ENCODE measurements at places on chromosomes 1 and 21. TPM values are rescaled to one million over a fixed set of nuclear protein-coding genes. Genes with fewer than 3 reads are reported as not detected.

C8A gene
- polyA plus RNA-seq = not detected

DNA sequence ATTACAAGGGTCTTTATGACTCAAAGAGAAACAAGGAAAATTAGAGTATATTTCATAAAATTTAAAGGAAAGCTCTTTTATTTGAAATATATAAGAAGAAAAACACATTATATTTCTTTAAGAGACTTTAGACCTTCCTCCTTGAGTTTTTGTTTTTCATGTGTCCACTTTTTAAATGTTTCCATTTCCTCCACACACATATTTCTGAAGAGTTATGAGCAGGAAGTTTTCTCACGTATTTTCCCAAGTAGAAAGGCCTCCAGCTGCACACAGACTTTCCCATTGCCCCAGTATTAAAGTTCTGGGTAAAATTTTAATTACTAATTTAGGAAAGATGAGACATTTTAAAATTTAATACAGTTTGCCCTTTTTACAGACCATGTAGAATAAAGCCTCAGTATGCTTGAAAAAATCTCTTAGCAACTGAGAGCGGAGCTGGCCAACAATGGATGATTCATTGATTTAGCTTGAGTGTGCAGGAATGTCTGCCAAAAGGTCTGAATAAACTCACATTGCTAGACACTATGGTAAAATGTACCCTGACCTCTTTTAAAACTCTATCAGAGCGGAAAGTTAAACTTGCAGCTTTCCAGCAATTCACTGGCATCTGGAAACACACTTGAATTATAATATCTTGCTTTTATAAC lies 57.9 kb downstream of the DDAH1 start:
- no peaks in the 10 kb centered on the region for H3K4me1 ChIP-seq
- no peaks in the 10 kb centered on the region for H3K27me3 ChIP-seq
- no peaks in the 10 kb centered on the region for H3K36me3 ChIP-seq
- DNase-seq = no peak
- H3K4me3 ChIP-seq = no peak overlapping the region

DNA sequence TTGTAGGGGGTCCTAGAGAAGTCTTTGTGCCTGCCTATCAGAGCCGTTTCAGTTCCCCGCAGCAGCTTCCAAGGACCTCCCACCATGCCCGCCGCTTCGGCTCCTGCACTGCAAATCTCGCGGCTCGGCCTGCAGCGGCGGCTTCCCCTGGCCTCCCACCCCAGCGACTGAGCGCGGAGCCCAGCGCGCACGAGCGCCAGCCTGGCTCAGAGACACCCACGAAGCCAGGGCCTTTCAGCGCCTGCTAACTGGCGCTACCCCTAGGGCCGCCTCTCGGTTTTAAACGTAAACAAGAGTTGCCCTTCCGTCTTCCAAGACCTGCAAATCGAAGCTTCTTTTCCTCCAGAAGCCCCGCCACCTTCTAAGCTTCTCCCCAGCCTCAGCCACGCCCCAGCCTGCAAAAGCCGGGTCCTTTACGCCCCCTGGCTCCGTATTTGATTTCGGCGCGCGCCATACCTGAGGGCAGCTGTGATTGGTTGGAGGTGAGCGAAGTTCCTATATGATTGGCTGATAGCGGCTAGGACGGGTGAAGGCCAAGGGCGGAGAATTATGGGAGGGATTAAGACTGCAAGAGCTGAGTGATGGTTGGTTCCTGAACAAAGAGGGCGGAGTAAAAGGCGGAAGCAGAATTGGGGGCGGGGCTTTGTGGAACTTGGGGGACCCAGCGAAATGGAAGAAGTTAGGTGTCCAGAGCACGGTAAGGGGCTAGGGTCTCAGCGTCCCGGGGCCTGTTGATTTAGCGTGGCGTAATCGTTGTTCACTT lies at the start of gene TTF2:
TSS of gene TTF2 (plus strand) at position 649 of the 763 bp plus-strand sequence. CDS start at position 670, 21 bp downstream.
- peak; percentile 97 for DNase-seq
- H3K36me3 ChIP-seq = no peaks in the 10 kb centered on the region
- no peak within 1 kb of the TSS for H3K4me3 ChIP-seq

VAMP3 gene
- polyA plus RNA-seq = 37.2 TPM

TEX38 gene
- not detected for polyA plus RNA-seq

- no peaks in the 10 kb centered on the region for H3K27me3 ChIP-seq
- peak overlapping the region; percentile 92 for H3K27ac ChIP-seq
- H3K4me1 ChIP-seq = peaks cover 50% of the 10 kb centered on the region
- peaks cover 15% of the 10 kb centered on the region for H3K36me3 ChIP-seq
Observed at GRCh38 chr1:19405195-19405760, 80.1 kb downstream of the CAPZB start.

CNIH3 gene
- 4.0 TPM for polyA plus RNA-seq

- H3K4me1 ChIP-seq = peaks cover 17% of the 10 kb centered on the region
- H3K4me3 ChIP-seq = peak overlapping the region; percentile 41
- H3K36me3 ChIP-seq = no peaks in the 10 kb centered on the region
- peak; percentile 70 for DNase-seq
Observed at GRCh38 chr1:156608036-156608674, 6.9 kb upstream of the GPATCH4 start.

GRCh38 chr1:47895279-47896125 lies 101.7 kb downstream of the TRABD2B start:
- no peak overlapping the region for H3K4me3 ChIP-seq
- no peaks in the 10 kb centered on the region for H3K36me3 ChIP-seq
- H3K27ac ChIP-seq = no peak overlapping the region
- H3K27me3 ChIP-seq = peaks cover 8% of the 10 kb centered on the region

CD244 gene
- 0.78 TPM for polyA plus RNA-seq

SEMA6C gene
- not detected for polyA plus RNA-seq

DNA sequence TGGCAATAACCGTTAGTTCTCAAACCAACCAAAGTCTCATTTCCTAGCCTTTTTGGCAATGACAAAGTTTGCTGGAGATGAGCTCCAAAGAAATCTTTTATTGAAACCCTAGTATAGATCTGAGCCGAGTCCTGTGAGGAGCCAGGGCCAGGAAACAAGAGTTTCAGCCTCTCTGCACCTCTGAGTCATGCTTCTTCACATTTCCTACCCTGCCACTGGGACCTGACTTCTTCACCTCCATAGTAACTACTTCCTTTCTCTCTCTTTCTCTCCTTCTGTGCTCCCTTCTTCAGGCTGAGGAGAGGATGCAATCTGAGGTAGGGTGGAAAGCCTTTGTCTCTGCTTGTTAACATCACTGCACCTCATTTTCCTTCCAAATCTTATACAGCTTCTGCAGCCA lies 38.7 kb upstream of the IPO9 start:
- no peaks in the 10 kb centered on the region for H3K27me3 ChIP-seq
- DNase-seq = no peak
- H3K36me3 ChIP-seq = no peaks in the 10 kb centered on the region

CATSPERE gene
- 0.80 TPM for polyA plus RNA-seq

- H3K36me3 ChIP-seq = peaks cover 8% of the 10 kb centered on the region
- H3K27ac ChIP-seq = no peak overlapping the region
- no peak for DNase-seq
- no peaks in the 10 kb centered on the region for H3K27me3 ChIP-seq
- peaks cover 13% of the 10 kb centered on the region for H3K4me1 ChIP-seq
Observed at GRCh38 chr1:92752719-92753118, 32.2 kb downstream of the EVI5 start.

DNA sequence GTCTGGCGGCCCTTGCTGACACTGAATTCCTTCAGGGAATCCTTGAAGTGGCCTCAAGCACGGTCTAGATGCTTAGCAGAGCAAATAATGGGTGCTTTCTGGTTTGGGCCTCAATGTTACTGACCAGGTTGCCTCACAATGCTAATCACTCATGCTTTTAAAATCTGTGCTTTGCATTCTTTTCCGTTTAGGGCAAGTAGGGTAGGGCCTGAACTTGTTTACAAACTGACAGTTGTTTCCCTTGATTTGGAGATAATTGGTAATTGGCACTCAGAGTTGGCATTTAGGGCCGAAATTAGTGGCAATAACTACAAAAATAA lies 1.4 kb downstream of the VPS13D start:
- peaks cover 12% of the 10 kb centered on the region for H3K4me1 ChIP-seq
- no peaks in the 10 kb centered on the region for H3K36me3 ChIP-seq
- no peak overlapping the region for H3K27ac ChIP-seq
- H3K4me3 ChIP-seq = peak overlapping the region; percentile 94
- no peaks in the 10 kb centered on the region for H3K27me3 ChIP-seq

- no peaks in the 10 kb centered on the region for H3K4me1 ChIP-seq
- no peak overlapping the region for H3K27ac ChIP-seq
- no peaks in the 10 kb centered on the region for H3K36me3 ChIP-seq
- DNase-seq = no peak
- no peaks in the 10 kb centered on the region for H3K27me3 ChIP-seq
Observed at GRCh38 chr1:69992594-69992993, 212.8 kb downstream of the LRRC40 start.

DNA sequence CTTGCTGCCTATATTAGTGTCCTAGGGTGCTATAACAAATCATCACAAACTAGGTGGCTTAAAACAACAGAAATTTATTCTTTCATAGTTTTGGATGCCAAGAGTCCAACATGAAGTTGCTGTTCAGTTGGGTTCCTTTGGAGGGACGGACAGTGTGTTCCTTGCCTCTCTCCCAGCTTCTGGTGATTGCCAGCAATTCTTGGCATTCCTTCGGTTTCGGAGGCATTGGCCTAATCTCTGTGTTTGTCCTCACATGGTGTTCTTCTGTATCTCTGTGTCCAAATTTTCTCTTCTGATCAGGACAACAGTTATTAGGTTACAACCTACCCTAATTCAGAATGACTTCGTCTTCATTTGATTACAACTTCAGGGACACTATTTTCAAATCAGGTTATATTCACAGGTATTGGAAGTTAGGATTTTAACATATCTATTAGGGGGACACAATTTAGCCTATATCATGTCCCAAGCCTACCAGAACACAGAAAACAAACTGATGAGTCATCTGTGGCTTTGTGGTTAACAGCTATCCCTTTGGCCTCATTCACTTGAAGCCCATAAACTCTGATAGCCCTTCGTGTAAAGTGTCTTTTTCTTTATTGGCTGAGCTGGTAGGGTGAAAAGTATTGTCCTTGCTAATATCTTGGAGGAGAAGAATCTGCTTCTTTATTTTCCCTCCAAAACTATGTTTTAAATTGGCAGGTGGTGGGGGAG lies 83.2 kb upstream of the PAPPA2 start:
- no peak for DNase-seq
- H3K4me1 ChIP-seq = no peaks in the 10 kb centered on the region
- no peak overlapping the region for H3K27ac ChIP-seq
- no peak overlapping the region for H3K4me3 ChIP-seq
- H3K27me3 ChIP-seq = peaks cover 8% of the 10 kb centered on the region

GRCh38 chr1:23664837-23665795 lies 26.5 kb upstream of the RPL11 start:
- no peaks in the 10 kb centered on the region for H3K36me3 ChIP-seq
- DNase-seq = no peak
- no peak overlapping the region for H3K4me3 ChIP-seq
- no peak overlapping the region for H3K27ac ChIP-seq
- H3K27me3 ChIP-seq = peaks cover 22% of the 10 kb centered on the region

- H3K27me3 ChIP-seq = no peaks in the 10 kb centered on the region
- H3K27ac ChIP-seq = peak overlapping the region; percentile 98
- DNase-seq = peak; percentile 84
- H3K36me3 ChIP-seq = no peaks in the 10 kb centered on the region
Observed at GRCh38 chr1:160781914-160782689, 13.9 kb upstream of the LY9 start.

CD5L gene
- not detected for polyA plus RNA-seq

GNG4 gene
- not detected for polyA plus RNA-seq

- H3K36me3 ChIP-seq = no peaks in the 10 kb centered on the region
- peaks cover 36% of the 10 kb centered on the region for H3K4me1 ChIP-seq
- H3K4me3 ChIP-seq = no peak overlapping the region
- H3K27me3 ChIP-seq = no peaks in the 10 kb centered on the region
Observed at GRCh38 chr1:229621663-229622062, 4.3 kb downstream of the TAF5L start.

DNA sequence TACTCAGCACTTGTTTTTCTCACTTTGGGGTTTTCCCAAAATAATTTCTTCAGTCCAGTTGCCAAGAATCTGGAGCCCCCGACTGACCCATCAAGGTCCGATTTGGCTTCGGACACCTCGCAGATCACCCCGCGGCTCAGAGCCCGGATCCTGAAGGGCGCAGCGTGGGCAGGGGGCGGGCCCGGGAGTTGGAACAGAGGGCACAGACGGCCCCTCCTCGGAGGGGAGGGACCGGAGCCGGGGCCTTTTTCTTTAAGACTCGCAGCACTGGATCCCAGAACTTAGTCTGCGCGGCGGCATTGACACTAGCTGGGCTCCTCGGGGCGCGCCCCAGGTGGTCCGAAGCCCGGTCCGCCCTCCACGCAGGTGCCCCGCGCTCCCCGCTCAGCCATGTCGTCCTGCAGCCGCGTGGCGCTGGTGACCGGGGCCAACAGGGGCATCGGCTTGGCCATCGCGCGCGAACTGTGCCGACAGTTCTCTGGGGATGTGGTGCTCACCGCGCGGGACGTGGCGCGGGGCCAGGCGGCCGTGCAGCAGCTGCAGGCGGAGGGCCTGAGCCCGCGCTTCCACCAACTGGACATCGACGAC lies at the start of gene CBR3:
TSS of gene CBR3 (plus strand) at position 277 of the 588 bp plus-strand sequence. CDS start at position 391, 114 bp downstream.
- H3K4me1 ChIP-seq = peaks cover 20% of the 10 kb centered on the region
- DNase-seq = peak; percentile 35
- peak within 1 kb of the TSS; percentile 88 for H3K27ac ChIP-seq
- no peaks in the 10 kb centered on the region for H3K27me3 ChIP-seq

TRIM63 gene
- not detected for polyA plus RNA-seq

Data from naive B cell (primary cell).